Spinal cord (tissue), 10 donors: ENCODE measurements at places on chromosomes 2 and 18. TPM values are rescaled to one million over a fixed set of nuclear protein-coding genes. Genes with fewer than 3 reads are reported as not detected.

- DNase-seq: no peak
These were observed 153.0 kb downstream of the GBX2 start for GRCh38 chr2:236015171-236015570.

ABHD1 gene
- 0.77 TPM for total RNA-seq

DNA sequence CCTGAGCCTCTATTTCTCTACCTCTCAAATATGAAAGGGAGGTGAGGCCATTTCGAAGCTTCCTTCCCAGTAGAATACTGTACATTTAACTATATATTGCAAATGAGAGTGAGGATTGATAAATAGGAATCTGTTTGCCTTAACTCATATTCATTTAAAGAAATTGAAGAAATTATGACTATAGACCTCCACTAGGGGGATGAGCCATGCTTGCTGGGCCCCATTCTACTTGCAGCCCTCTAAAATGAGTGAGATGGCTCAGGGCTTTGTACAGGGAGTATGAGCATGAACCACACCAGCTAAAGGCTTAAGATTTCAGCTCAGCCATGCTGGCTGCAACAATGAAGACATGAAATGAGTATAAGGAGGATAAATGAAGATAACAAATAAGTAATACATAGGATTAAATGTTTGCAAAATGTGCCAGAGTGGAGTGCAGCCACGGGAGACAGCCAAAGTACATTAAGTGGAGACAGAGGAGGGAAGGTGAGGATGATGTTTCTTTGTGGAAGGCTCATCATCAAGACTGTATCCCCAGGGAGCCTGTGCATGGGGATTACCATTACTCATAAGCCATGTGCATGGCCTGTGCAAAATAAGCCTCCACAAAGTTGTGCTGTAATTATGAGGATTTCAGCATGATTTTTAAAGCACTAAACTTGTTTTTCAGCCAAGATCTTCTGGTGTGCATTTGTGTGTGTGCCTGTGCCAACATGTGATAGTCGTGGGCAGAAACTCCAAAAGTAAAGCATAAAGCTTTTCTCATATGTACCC, 300.8 kb downstream of the CNTNAP5 start:
- peak; percentile 36 for DNase-seq

DNA sequence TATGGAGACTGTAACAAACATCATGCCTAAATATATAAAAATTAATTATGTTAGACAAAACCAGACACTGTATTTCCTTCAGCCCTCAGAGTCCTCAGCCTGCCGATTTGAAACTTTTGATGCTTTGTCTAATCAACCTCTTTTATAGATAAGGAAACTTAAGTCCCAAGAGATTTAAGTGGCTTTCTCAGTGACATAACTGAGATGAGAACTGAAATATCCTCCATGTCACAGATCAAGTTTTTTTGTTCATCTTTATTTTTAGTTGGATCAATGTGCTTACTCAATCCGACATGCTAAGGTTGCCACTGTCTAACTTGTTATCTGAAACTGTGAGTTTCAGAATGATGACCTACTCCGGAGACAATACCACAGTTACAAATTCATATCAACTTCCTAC, 72.3 kb downstream of the BARD1 start:
- DNase-seq: no peak

DNA sequence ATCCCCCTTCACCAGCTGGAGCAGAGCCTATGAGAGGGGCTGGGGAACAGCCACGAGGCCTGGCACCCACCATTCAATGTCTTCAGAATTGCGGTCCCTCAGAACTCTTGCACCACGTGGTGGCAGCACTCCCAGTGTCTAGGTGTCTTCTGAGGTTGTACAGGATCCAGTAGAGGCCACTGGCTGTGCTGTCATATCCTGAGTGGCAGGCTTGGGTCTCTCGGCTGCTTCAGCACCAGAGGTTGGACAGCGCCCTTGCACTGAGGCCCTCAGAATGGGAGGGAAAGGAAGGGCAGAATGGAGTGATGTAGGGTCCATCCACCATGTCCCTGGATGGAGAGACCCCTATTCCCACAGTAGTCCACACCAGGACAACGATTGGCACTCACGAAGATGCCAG, 112.0 kb upstream of the TEKT4 start:
- DNase-seq: no peak

MRPS9 gene
- 35.7 TPM for total RNA-seq

SPDYA gene
- 2.3 TPM for total RNA-seq

PXDN gene
- total RNA-seq: 53.5 TPM

- peak; percentile 94 for DNase-seq
These were observed 48.2 kb upstream of the KCNG2 start for GRCh38 chr18:79749251-79750191.

DNA sequence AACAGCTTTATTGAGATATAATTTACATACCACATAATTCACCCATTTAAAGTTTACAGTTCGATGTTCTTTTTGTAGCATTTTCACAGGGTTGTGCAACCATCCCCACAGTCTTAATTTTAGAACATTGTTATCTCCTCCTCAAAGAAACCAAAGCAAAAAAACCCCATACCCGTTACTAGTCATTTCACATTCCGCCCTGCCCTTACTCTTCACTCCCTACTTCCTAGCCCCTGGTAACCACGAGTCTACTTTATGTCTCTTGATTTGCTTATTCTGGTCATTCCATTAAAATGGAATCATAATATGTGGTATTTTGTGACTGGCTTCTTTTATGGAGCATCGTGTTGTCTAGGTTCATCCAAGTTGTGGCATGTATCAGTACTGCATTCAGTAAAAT, 137.7 kb downstream of the TANC1 start:
- DNase-seq: no peak
